CD4-positive, alpha-beta T cell treated with Interleukin-6 at 100 ng/mL for 8 hours (primary cell): ENCODE measurements at places on chromosomes 12 and 14.

- DNase-seq, result peak; percentile 5
These were observed 35.6 kb downstream of the DAD1 start for GRCh38 chr14:22553445-22553844.

DNA sequence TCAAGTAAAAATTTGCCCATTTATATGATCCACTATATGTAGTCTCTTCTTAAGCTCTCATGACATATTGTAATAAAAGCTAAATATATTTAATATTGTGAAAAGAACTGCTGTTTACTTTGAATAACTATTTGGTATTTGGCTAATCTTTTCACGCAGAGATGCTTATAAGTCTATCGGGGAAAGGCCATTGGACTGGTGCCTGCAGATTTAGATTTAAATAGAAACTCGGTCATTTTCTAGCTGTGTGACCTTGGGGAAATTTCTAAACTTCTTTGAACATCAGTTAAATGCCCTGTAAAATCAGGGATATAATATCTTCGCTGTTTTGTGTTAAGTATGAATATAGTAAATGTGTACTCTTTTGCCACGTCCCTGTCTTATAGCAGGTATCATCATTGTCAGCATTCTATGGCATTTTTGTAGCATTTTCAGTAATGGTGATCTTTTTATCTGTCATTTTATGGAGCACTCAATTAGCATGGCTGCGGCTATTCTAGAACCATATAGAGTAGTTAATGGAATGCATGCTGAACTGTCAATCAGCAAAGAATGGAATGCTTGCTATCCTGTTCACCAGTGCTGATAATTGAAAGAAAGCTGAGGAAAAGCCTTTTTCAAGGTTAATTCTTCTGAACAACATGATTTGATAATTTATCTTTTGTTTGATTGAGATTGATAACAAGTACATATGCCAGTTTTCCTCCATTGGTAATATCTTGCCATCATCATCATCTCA is 181.2 kb downstream of the TMTC2 start:
- no peak for DNase-seq

GRCh38 chr14:34824826-34825225 is 50.3 kb downstream of the BAZ1A start:
- DNase-seq, result no peak

DNA sequence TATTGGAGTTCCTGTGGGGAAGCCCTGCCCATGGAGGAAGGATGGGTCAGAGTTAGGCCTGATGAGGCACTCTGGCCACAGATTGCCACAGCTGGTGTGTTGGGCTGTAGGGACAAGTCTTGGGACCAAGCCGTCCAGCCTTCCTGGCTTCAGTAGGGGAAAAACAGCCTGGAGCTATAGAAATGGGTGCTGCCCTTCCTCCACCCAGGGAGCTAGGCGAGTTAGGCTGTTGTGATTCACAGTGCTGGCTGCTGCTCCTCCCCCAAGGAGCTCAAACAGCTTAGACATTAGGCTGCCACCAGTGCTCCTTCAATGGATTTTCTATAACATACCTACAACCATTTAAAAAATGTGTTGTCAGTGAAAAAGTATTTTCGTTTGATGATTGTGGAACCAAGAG is 274.3 kb downstream of the RPL10L start:
- DNase-seq, result no peak

DNA sequence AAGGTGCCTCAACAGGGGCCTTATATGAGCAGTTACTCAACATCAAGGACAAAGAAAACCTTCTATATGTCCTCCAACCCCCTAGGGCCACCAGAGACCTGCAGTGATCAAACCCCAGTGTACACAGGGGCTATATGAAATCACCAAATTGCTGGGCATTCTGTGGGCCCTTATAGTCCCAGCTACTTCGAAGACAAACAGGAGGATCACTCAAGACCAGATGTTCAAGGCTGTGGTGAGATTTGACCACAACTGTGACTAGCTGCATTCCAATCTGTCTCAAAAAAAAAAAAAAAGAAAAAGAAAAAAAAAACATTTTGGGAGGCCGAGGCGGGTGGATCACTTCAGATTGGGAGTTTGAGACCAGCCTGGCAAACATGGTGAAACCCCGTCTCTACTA is 51.0 kb upstream of the PRB2 start:
- no peak for DNase-seq

- no peak for DNase-seq
These were observed 84.5 kb upstream of the RTL1 start for GRCh38 chr14:100988011-100988410.

DNA sequence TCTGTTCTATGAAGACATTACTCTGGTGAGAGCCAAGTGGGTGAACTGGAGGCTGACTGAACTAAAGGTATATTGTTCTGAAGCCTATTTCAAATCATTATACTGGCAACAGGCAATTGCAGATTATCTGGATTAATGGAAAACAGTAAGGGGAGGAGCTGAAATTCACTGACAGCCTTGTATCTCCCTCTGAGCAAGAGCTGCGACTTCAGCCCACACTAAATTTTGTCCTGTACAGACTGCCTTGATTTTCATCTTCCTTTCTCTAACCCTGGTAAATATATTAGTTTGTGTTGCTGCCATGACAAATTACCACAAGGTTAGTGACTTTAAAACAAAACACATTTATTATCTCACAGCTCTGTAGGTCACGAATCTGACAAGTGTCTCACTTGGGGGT is 231.1 kb downstream of the SLC2A13 start:
- DNase-seq, result no peak

DNA sequence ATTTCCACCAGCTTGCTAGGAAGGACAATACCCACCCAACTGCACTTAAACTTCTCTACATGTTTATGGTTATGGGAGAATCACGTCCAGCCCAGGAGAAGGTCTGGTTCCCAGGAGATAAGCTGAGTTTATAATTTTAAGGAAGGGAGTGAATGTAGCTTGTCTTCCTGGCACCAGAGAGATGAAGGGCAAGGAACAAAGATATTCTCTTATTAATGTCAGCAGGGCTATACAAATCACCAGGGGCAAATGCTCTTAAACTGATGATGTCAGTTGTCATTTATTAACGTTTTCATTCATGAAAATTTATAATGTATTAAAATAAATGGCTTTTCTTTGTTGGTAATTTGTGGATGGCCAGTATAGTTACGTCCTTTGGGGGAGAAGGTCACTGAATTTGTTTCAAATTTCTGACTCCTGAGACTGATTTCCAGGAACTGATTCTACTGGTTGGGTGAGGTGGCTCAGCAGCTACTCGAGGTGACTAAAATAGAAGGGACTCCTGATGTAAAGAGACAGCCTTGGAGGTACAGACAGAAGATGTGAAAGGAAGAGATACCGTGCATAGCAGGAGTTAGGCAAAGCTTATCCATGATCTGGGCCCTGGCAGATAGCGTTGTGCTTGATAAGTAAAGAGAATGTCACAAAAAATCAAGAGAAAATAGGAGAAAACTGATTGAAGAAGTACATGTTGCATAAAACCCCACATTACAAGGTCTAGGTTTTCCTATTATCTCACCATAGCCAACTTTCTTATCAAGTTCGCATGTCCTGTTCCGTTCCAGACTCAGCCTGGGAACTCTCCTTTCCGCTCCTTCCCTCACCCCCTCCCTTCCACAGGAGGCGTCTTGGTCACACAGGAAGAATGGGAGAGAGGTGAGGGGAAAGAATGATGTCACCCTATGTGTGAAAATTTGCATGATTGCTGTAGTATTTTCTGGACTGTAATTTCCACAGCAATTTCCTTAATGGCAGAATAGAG is 367.1 kb upstream of the FAR2 start:
- no peak for DNase-seq

DNA sequence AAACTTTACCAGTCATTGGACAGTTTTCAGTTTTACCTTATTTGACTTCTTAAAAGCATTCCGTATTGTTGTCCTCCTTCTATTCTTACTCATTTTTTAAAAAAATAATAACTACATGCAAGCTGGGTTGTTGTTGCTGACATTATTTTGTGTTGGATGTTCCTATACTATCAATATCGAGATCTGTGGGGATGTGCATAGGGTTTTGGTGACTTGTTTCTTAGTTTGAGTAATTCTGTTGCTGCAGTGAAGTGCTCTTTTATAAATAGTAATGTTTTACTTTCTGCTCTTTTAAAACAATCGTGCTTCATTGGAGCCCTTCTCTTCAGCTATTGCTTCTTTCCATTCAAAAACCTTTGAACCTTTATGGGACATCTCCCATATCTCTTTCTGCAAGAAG is 79.4 kb downstream of the METTL25 start:
- DNase-seq, result no peak

GRCh38 chr12:26119391-26119989 is 5.3 kb downstream of the BHLHE41 start:
- no peak for DNase-seq

DNA sequence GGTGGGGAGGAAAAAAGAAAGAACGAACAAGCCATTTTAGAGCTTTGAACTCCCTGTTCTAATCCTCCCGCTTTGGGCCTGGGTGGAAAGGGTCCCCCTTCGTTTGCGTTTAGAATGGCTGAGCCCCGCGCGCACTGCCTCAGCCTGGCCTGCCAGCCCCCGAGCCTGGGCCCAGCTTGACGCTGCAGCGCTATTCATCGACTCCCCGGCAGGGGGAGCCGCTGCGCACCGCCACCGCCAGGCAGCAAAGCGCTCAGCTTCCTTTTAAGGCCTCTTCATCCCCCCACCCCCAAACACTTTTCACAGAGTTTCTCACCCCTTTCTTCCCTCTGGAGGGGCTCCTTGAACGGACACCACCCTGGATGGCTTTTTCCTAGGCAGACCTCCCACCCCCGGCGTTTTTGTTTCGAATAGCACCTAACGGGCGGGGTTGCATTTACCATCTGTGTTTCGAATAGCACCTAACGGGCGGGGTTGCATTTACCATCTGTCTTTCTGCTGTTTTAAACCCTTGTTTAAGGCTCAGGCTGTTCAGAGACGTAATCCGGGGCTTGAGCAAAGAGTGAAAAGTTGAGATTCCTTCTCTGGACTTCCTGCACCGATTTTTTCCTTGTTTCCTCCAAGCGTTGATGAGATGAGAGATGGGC is 56.4 kb upstream of the PIWIL1 start:
- peak; percentile 4 for DNase-seq

- no peak for DNase-seq
These were observed 80.9 kb downstream of the ABCD2 start for GRCh38 chr12:39538679-39539104.

GRCh38 chr12:79546466-79547043 is 144.2 kb downstream of the PAWR start:
- DNase-seq, result no peak

GRCh38 chr14:73829526-73830431 is 21.9 kb upstream of the PTGR2 start:
- peak; percentile 31 for DNase-seq

- DNase-seq, result no peak
These were observed 138.2 kb downstream of the PHETA1 start for GRCh38 chr12:111230649-111231048.

GRCh38 chr14:25698111-25698510 is 648.2 kb upstream of the STXBP6 start:
- DNase-seq, result no peak

DNA sequence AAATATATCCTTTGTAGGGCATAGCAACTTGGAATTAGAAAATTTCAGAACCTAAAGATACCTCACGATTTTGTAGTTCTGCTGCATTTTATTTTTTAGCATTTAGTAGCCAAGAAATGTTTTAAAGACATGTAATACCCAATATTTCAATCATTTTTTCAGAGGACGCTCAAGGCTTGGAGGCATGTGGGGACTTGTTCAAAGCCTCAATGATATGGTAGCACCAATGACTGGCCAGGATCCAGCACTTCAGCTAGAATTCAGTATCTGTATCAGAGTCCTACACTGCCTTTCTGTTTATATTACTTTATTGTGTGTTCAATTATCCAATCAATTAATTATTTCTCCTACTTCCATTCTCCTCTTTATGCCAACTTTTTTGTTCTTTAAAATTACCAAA is 154.8 kb upstream of the NEDD1 start:
- no peak for DNase-seq

GRCh38 chr14:104935026-104935650 is 10.5 kb downstream of the PLD4 start:
- DNase-seq, result no peak

- DNase-seq, result no peak
These were observed 720.8 kb upstream of the FLRT2 start for GRCh38 chr14:84809158-84809557.

GRCh38 chr12:47207829-47208248 is 128.1 kb upstream of the AMIGO2 start:
- DNase-seq, result peak; percentile 44

DNA sequence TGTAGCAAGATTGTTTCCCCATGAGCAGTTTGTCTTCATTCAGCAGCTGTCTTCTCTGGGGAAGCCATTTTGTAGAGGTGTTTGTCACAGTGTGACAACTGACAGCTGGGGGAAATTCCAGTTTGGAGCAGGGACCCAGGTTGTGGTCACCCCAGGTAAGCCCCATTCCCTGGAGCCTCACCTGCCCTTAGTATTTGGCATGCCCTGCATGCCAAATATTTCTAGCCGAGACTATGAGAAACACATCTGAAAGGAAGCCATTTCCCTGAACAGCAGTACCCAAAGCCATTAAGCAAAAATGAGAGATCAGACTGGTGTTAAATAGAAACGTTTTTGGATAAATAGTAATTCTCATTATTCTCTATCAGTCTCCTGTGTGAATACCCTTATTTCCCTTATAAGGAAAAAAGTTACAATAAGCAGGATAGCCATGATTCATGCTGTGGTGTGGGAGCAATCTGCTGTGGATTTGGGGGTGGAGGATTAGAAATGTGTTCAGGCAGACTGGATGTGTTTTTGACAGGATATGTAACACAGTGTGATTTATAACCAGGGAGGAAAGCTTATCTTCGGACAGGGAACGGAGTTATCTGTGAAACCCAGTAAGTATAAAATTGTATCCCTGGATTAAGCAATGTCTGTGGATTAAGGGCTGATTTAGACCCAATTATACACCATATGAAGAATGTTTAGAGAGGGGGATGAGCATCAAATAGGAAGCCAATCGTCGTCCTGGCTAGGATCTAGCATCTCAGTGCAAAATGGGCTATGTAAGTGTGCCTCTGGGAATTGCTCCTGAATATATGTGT is 68.9 kb downstream of the DAD1 start:
- no peak for DNase-seq

DNA sequence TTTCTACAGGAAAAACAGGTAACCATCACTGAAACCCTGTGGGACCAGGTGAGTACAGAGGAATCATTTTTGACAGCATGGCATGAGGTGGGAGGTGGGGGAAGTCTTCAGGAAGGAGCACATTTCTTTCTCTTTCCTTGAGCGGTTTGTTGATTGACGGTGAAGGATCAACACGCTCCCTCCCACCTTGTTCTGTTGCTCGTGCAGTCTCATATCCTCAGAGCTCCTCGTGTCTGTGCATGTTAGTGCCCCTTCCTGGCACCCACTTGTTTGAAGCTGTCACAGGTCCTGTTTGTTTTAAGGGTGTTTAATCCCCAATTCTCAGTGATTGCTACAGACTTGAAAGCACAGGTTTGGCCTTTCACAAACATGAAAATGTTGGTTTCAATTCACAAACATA is 4.4 kb downstream of the C12orf54 start:
- no peak for DNase-seq

DNA sequence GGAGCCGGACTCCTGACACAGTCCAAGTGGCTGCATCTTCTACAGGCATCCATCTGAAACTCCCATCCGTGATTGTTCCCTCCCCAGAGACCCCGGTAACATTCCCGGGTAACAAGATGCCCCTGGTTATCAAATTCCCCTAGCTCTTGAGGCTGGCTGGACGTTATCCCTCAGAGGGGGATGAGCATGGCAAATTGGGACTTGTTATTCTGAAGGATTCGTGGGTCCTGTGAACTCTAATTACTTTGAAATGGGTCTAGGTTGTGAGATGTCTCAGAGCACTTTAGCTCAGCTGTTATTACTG is 642 bp upstream of the PAN2 start:
- DNase-seq, result no peak

- no peak for DNase-seq
These were observed 96.8 kb upstream of the MDM1 start for GRCh38 chr12:68428724-68429501.

- peak; percentile 55 for DNase-seq
These were observed 4.7 kb downstream of the NAB2 start for GRCh38 chr12:57093415-57094207.
